CD4-positive, alpha-beta T cell treated with Interleukin-15 for 4 hours (primary cell): ENCODE measurements at places on chromosomes 5 and 9.

GRCh38 chr5:180540050-180540694, 46.0 kb downstream of the CNOT6 start:
- DNase-seq: no peak

GRCh38 chr9:2230362-2230761, 215.2 kb downstream of the SMARCA2 start:
- DNase-seq: no peak

GRCh38 chr5:178762960-178763359, 32.5 kb upstream of the ZNF354A start:
- no peak for DNase-seq

- no peak for DNase-seq
These were observed 3.4 kb downstream of the IL13 start for GRCh38 chr5:132661231-132662003.

- DNase-seq: no peak
These were observed 341.0 kb downstream of the EBF1 start for GRCh38 chr5:158758675-158759074.

DNA sequence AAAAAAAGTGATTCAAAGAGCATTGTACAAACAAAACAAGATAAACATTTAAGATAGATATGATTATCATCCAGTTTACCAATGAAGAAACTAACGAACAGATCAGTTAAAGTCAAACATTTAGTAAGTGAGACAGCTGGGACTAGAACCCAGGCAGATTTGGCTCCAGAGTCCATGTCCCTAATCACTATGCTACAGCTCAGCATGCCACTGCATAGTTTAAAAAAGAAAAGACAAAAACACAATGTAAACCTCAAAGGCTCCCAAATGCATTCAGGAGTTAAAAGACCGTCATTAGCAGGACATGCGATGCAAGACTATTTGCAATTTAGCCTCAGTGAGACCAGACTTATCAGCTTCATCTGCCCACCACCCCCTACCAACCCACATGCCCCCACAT, 36.8 kb downstream of the DENND1A start:
- DNase-seq: no peak

DNA sequence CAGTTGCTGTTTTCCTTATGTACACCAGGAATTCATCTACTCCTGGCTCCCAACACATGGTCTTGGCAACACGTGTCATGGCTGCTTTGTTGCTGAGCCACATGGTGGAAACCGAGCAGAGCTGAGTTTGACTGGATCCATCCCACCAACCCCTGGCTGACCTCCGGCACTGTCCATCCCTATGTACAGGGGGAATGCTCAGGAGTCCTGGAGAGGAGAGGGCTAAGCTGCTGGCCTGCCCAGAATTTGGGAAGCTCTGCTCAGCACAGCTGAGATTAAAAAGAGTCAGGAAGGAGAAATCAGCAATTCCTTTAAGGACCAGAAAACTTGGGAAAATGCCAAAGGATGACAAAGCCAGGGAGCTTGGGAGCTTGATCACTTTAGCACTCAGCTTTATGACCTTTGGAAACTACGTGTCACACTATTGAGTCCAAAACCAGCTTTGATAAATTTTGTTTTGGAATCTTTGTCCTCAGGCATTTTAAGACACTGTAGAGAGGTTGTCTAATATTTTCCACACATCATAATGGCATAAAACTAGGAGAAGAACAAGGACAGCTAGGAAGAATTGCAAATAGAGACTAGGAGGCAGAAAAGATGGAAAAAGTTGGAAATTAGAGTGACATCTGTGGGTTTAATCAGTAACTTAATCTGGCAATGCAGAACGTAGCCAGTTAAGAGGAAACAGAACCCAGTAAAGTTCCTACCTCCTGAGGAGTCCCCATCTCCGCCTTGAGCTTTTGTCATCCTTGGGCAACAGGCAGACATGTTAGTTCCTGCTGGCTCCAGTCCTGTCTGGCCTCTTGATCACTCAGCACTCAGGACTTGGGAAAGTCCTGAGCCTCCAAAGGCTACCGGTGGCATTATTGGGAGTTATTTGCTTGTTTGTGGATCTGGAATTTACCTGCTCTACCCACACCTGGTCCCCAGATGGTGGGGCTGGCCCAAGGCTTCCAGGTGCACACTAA, 62.5 kb upstream of the PLPP1 start:
- DNase-seq: no peak

GRCh38 chr5:172633403-172633970, 7.6 kb upstream of the NEURL1B start:
- no peak for DNase-seq

DNA sequence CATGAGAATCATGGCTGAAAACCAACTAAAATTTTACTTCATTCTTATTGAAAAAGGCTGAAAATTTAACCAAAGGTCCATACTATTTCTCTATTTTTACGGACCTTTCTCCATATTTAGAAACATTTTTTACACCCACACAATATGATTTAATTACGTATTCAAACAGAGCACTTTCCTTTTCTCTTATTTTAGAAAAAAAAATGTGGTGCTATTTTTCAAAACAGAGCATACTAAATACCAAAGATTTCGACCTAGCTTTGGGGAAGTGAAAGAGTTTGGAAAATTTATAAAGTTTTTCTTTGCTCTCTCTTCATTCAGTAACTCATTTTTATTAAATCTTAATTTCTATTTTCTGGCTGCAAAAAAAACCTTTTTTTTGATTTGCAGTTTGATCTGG, 38.1 kb downstream of the RNF145 start:
- DNase-seq: no peak

GRCh38 chr5:9284272-9284671, 261.6 kb downstream of the SEMA5A start:
- no peak for DNase-seq

DNA sequence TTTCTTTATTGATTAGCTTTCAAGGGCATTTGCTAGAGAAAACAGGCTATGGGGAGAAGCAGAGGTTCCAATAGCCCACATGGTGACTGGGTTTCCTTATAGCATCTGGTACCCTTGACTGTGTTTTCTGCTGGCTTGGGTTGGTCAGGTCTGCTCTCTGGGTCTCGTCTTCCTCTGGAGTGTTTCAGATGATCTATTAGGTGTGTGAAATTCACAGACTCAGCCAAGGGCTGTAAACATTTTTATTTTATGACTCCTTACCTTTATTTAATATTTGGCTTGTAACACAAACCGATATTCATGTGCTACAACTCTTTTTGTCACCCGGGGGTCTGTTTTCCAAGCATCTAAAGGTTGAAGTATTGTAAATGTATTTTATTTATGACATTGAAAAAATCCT, 338.9 kb downstream of the GADD45G start:
- no peak for DNase-seq

GRCh38 chr5:154363411-154363810, 82.4 kb upstream of the SAP30L start:
- no peak for DNase-seq

GRCh38 chr5:147734894-147735293, 47.6 kb downstream of the JAKMIP2 start:
- DNase-seq: no peak

DNA sequence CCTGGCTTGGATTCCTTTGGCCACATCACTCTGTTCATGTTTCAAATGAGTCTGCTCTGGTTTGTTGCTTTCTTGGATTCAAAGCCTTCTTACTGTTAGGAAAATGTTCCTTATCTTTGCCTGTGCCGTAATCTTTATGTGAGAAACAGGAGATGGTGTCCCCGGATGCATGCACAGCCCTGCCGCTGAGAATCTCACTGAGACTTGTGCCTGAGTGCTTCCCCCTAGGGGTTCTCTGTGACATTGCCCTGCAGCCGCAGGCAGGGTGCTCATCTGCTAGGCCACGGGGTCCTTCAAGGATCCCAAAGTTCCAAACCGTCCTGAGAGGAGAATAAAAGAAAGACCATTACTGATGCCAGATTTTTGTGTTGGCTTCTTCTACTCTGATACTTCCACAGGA, 81.4 kb upstream of the ANKRD55 start:
- peak; percentile 63 for DNase-seq

DNA sequence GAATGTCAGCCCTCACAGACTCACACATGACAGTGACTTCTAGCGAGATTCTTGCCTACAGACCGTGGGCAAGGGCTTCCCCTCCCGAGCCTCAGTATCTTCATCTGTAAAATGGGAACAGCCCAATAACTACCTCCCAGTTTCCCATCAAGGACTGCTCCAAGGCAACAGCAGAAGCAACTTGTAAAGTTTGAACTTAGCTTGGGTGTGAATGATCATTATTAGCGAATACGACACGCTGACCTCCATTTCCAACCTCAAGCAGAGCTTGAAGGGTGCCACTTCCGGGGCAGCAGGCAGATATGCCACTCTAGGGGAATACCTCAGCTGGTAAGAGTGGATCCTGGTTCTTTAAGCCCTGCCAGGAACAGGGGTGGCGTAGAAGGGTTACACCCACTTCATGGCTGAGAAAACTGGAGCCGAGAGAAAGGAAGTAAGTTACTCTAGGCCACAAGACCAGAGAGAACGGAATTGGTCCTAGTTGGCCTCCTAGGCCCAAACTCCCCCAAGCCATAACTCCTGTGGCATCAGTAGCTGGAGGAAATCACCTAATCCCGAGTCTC, 2.0 kb downstream of the RNF44 start:
- peak; percentile 52 for DNase-seq

DNA sequence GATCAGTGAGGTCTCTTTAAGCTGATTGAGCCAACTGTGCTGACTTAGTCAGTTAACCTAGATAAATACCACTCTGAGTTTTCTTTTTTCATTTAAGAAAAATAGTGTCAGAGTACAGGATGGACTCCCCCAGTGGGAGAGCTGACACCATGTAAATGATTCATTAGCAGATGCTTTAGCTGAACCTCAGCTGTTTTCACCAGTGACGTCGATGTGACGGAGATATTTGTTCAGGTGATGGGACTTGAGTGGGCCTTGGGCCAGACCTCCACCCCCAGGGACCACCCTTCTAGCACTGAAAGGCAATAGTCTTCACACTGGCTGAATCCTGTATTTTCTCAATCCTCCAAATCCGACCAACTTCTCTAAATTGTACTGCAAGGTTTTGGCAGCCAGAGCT, 196.1 kb downstream of the GAS1 start:
- no peak for DNase-seq

GRCh38 chr9:123416176-123416575, 60.2 kb downstream of the CRB2 start:
- DNase-seq: no peak

GRCh38 chr9:112605963-112606699, 111.8 kb downstream of the INIP start:
- no peak for DNase-seq

DNA sequence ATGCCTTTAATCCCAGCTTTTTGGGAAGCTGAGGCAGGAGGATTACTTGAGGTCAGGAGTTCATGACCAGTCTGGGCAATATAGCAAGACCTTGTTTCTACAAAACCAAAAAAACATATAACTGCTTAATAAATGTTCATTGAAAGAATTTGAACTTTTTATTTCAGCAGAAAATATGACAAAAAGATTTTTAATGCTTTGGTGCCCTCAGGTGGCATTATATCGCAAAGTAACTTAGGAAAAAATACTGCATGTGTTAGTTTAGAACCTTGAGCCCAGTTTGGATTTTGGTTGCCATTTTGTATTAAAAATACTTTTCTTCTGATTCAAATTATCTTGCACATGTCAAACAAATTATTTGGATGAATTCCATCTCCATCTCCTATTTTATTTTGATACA, 103.2 kb downstream of the GPBP1 start:
- DNase-seq: no peak

DNA sequence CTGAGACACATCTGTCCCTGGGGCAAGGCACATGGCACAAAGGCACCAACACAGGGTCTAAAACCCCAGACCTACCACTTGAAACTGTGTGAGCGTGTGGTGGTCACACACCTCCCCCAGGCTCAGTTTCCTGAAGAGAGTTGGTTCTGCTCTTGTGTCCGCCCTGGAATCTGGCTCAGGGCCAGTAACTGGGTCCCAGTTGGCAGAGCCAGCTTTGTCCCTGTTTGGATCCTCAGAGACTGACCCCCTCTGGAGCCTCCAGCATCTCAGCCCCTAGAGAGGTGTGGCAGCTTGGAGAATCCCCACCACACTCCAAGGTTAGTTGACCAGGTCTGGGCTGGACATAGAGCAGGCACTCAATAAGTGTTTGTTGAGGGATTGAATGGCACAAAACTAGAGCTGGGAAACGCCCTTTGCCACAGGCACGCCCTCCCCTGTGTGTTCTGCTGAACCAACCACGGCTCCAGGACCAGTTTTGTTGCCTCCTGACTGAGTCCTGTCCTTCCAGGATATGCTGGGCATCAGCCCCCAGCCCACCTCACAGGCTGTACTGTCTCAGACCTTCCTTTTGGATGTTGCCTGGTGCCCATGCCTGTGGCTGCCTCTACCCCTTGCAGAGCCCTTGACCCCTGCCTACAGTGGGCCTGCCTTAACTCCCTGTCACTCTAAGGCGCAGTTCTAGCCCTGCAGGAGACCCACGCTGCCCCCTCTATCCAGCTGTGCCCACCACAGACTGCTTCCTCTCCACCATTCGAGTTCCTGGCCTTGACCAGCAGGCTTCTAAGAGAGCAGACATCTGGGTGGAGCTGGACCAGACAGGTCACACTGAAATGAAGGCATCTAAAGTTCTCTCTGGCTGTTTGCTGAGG, 3.8 kb upstream of the PDLIM4 start:
- DNase-seq: no peak

- DNase-seq: no peak
These were observed 681.8 kb downstream of the SEMA5A start for GRCh38 chr5:8864053-8864452.

GRCh38 chr5:67997148-67997547, 218.4 kb upstream of the PIK3R1 start:
- DNase-seq: no peak

DNA sequence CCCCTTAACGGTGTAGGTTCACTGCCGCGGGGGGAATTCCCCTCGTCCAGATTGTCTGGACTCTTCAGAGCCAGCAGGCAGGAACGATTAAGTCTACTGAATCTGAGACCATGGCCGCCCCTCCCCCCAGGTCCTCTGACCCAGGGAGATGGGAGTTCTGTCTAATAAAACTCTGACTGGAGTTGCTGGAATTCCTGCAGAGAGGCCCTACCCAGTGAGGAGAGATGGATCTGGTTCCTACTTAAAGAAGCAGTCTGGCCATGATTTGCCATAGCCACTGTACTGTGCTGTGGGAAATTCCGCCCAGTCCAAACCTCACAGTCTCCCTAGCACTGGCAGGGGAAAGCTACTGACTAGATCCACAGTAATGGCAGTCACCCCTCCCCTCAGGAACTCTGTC, 237.7 kb upstream of the RASA1 start:
- no peak for DNase-seq

DNA sequence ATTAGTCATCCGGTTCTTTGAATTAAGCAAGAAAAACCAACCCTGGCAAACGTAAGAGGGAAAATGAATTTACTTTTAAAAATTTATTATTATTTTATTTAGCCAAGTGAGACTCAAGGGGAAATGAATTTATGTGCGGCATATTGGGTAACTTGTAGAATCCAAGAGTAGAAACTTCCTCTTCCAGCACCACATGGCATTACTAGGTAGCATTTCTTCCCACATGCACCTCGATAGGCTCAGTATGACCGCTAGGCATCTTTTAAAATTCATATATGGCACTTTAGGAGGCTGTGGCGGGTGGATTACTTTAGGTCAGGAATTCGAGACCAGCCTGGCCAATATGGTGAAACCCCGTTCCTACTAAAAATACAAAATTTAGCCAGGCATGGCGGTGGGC, 17.6 kb upstream of the MYO10 start:
- no peak for DNase-seq
